CD4-positive, alpha-beta T cell (primary cell): ENCODE measurements at places on chromosomes 7 and 10. TPM values are rescaled to one million over a fixed set of nuclear protein-coding genes. Genes with fewer than 3 reads are reported as not detected.

Gene NEBL
- 0.17 TPM for total RNA-seq

Gene RELN
- total RNA-seq: not detected

Gene RBP3
- not detected for total RNA-seq

Gene MBL2
- not detected for total RNA-seq

Gene KCNH2
- total RNA-seq: 2.3 TPM

Gene FKBP9
- not detected for total RNA-seq

Gene MOGAT3
- not detected for total RNA-seq

Gene ACTR3C
- 1.9 TPM for total RNA-seq

Gene PCLO
- not detected for total RNA-seq

Gene CYP2C19
- not detected for total RNA-seq

Gene FRMPD2
- not detected for total RNA-seq

Gene TAS2R4
- 0.16 TPM for total RNA-seq

Gene CTAGE4
- 0.95 TPM for total RNA-seq

Gene MEOX2
- total RNA-seq: not detected

Gene IKZF1
- total RNA-seq: 297 TPM

Gene SPRN
- not detected for total RNA-seq

Gene VPS26A
- total RNA-seq: 33.0 TPM

Gene ATAD1
- total RNA-seq: 33.7 TPM

Gene LRMDA
- not detected for total RNA-seq

Gene UBTD1
- total RNA-seq: 0.56 TPM

Gene JAKMIP3
- total RNA-seq: 0.28 TPM

Gene CAMK1D
- 35.3 TPM for total RNA-seq

Gene CPA2
- not detected for total RNA-seq

Gene CYP2C9
- total RNA-seq: not detected

Gene GNG11
- not detected for total RNA-seq

Gene RASSF4
- 0.88 TPM for total RNA-seq

Gene GPC2
- 16.4 TPM for total RNA-seq

Gene ZMIZ1
- 15.5 TPM for total RNA-seq

Gene ACBD7
- total RNA-seq: 0.47 TPM

Gene ABI1
- 83.2 TPM for total RNA-seq

Gene GATAD1
- 13.5 TPM for total RNA-seq

Gene IMPDH1
- total RNA-seq: 27.0 TPM

Gene KNDC1
- total RNA-seq: not detected

Gene PAX2
- total RNA-seq: not detected

Gene UCMA
- total RNA-seq: not detected

Gene CDNF
- total RNA-seq: 3.2 TPM
